ENCODE measurements at places on chromosomes 11 and 22.

- no peak for DNase-seq
Observed at GRCh38 chr11:83628622-83629355, 342.6 kb upstream of the CCDC90B start.

- DNase-seq = no peak
Observed at GRCh38 chr22:24444729-24445466, 17.5 kb downstream of the ADORA2A start.

DNA sequence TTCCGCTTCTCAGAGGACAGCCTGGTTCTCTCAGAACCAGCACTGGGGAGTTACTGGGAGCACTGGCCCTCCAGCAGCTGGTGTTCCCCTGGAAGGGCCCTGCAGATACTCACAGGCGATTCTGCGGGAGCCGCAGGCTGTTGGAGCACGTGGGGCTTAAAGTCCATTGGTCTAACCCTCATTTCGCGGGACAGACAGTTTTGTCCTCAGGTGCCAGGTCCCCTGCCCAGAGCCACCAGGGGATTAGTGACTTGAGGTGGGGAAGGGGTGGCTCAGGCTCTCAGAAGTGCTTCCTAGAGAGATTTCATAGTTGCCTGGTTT, 53.9 kb downstream of the CACNA1I start:
- DNase-seq = no peak

- no peak for DNase-seq
Observed at GRCh38 chr22:42889304-42889703, 32.2 kb upstream of the ARFGAP3 start.

- DNase-seq = peak; percentile 7
Observed at GRCh38 chr11:37946155-37946766, 1348.2 kb upstream of the RAG2 start.

DNA sequence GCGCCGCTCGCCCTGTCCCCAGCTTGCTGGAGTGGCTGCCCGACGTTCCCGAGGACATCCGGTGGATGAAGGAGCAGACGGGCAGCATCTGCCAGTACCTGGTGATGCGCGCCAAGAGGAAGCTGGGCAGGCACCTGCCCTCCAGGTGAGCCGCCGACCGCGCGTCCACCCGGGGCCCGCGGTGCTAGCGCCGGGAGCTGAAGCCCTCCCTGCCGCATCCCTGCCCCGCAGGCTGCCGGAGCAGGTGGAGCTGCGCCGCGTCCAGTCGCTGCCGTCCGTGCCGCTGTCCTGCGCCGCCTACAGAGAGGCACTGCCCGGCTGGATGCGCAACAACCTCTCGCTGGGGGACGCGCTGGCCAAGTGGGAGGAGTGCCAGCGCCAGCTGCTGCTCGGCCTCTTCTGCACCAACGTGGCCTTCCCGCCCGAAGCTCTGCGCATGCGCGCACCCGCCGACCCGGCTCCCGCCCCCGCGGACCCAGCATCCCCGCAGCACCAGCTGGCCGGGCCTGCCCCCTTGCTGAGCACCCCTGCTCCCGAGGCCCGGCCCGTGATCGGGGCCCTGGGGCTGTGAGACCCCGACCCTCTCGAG, 3.3 kb upstream of the CRACR2B start:
- DNase-seq = no peak

- DNase-seq = peak; percentile 55
Observed at GRCh38 chr22:17957693-17958092, 66.7 kb downstream of the MICAL3 start.

DNA sequence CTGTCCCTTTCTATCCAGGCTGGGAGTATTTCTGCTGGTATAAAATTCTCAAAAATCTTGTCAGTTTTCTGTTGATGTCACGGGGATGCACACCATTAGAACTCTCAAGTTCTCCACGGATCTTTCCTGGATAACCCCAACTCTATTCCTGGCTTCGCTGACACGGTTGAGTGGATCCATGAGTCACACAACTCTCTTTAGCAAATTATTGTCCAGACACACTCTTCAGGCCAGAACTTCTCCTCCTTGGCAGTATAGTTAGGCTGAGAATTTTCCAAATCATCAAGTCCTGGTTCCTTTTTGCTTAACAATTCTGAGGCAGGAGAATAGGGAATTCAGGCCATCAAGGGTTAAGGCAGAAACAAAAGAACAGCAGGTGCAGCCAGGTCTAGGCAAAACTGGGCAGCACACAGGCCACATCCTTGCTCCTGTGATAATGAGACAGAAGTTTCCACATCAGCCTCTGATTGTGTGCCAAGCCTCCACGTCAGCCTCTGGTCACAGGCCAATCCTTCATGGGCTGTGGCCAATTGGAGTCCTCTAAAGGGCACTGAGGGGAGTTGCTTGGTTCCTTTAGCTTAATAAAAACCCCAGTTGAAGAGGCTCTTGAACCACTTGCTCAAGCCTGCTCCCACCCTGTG, 5.7 kb upstream of the ACAT1 start:
- peak; percentile 72 for DNase-seq

GRCh38 chr11:75233754-75234172, 6.8 kb upstream of the TPBGL start:
- DNase-seq = peak; percentile 16

GRCh38 chr11:117613521-117613920, 183.5 kb downstream of the DSCAML1 start:
- DNase-seq = no peak

GRCh38 chr22:24001314-24001713, 3.9 kb downstream of the GSTT4 start:
- no peak for DNase-seq

GRCh38 chr11:15038963-15039362, 34.4 kb upstream of the CALCB start:
- no peak for DNase-seq

DNA sequence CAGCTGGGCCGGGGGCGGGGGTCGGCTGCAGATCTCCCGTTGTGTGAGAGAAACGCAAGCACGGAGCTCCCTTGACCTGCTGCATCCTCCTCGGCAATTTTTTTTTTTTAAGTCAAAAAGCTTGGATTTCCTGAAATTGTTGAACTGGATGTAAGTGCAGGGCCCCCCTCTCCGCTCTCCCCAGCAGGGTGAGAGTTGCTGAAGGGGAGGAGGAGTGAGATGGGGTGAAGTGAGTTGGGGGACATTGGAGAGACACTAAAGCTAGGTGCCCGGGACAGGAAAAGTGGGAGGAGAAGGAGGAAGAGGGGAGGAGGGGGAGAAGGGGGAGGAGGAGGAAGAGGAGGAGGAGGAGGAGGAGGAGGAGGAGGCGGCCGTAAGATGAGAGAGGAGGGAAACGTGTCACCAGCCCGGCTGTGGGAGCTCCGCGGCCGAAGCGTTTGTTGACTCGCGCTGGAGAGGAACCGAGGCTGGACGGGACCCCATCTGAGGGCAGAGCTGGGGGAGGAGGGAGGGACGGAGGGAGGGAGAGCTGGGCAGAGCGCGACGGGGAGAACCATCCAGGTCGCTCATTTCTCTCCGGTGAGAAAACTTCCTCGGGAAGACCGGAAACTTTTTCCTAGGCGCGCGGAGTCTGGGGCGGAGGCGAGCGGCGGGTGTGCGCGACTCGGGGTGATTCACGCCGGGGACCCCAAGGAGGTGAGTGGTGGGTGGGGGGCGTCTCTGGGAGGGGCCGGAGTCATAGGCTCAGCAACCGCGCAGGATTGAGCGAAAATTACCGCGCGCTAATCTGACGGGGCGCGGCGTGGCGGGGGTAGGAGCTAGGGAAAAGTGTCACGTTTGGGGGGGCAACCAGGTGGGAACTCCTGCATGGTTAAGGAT, 80.2 kb downstream of the PRR5L start:
- no peak for DNase-seq

- DNase-seq = no peak
Observed at GRCh38 chr11:126704096-126704495, 296.5 kb downstream of the KIRREL3 start.
